ENCODE measurements at places on chromosomes 6 and 20.

DNA sequence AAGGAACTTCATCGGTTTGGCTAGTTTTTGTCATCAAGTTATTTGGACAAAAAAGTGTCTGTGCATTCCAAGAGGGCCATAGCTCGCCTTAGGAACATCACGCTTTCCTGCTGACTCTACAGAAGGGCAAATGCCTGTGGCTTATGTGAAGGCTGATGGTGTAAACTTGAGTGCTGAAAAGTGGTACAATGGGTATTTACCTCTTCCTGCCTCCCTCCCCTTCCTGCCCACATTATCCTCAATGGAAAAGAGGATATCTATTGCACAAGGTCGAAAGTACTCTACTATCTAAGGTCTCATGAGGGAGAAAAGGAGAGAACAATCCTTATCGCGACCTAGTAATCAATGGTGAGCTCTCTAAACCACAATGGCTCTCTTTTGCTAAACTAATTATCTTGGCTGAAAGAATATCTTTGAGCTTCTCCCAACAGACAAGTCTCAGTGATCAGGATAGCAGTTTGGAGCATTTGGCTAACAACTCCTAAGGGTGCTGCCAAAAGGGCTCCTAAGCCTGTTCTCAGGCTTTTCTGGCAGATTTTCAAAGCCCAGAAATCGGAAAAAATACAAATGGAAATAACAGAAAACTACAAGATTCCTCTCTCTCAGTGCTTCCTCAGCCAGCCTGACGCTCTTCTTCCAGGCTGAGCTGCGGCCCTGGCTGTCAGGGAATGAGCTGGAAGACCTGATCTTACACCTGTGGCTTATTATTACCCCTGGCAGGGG, 42.6 kb upstream of the ENPP1 start:
- no peak for DNase-seq

GRCh38 chr20:36130390-36130789, 24.1 kb upstream of the EPB41L1 start:
- no peak for DNase-seq

DNA sequence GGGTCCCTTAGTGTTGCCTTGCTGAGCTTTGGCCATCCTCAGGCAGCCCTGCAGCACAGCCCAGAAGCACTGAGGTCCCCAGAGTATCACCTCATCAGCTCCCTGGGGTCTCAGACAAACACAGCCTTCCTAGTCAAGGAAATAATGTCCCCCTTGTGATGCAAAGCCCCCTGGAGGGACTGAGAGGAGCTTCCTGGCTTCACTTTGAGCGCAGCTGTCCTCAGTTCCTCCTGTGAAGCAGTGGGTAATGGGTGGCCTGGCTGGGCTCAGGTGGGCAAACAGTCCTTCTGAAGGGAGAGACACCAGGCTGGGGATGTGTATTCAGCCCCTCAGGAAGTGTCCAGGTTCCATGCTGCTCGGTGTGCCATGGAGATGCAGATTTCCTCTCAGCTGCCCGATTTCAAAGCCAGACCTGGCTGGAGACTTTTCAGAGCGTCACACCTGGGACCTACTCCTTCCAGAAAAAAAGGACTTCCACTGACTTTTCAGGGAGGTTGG, 79.2 kb upstream of the FOXA2 start:
- DNase-seq, result no peak

DNA sequence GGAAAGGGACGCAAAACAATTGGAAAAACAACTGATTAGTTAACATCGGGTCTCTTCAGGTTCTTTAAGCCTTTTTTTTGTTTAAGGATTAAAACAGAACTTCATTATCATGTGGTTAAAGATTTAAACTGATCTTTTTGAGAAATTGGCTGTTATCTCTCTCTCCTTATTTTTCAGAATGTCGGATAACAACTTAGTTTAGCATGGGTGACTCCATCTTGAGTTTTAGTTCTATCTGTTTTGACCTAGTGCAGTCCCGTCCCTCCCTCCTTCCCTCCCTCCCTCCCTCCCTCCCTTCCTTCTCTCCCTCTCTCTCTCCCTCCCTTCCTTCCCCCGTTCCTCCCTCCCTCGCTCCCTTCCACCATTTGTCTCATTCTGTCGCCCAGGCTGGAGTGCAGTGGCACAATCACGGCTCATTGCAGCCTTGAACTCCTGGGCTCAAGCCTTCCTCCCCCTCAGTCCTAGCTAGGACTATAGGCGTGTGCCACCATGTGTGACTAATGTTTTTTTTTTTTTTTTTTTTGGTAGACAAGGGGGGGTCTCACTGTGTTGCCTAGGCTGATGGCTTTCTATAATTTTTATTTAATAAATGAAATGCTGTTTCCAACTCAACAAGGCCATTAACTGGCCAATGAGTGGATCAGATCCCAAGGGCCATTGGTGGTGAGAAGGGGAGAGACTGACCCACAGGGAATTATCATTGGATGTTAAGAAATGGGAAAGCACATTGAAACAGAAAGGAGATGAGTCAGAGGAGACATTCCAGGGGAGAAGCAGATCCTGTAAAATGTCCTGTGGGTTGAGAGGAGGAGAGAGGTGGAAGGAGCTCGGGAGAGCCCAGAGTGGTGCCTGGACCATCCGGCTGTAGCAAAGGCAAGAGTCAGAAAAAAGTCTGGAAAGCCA, 13.6 kb downstream of the BAK1 start:
- DNase-seq, result no peak

- DNase-seq, result no peak
Measured at GRCh38 chr6:63637865-63638445, 2.4 kb downstream of the PHF3 start.

GRCh38 chr6:11604836-11605506, 67.4 kb downstream of the TMEM170B start:
- no peak for DNase-seq

DNA sequence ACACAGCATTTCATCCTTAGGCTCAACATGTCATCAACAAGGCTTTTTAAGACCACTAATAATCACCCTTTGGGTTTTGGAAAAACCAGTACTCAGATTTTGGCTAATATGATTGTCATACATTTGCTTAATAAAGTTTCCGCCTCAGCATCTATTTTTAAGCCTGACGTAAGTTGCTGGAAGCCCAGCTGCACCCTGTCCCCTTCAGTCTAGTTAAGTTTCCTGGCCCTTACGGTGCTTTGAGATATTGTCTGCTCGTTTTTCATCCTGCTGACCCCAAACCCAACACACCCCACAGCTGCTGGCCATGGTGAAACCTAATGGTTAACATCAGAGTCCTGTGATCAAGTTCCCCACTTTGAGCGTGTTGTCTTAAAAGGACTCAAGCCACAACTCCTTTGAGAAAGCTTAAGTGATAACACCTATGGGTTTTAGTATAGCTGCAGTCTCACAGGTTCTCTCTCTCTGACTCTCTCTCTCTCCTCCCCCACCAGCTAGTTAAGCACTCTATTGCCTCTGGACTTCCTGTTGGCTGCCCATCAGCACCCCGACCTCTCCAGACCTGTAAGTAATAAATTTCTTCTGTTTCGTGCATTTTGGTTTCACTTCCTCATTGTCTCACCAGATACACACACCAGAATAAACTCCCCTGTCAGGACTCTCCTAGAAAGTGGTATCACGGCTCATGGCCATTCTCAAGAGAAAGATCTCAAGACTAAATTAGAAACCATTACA, 802.0 kb downstream of the C6orf118 start:
- DNase-seq, result no peak

DNA sequence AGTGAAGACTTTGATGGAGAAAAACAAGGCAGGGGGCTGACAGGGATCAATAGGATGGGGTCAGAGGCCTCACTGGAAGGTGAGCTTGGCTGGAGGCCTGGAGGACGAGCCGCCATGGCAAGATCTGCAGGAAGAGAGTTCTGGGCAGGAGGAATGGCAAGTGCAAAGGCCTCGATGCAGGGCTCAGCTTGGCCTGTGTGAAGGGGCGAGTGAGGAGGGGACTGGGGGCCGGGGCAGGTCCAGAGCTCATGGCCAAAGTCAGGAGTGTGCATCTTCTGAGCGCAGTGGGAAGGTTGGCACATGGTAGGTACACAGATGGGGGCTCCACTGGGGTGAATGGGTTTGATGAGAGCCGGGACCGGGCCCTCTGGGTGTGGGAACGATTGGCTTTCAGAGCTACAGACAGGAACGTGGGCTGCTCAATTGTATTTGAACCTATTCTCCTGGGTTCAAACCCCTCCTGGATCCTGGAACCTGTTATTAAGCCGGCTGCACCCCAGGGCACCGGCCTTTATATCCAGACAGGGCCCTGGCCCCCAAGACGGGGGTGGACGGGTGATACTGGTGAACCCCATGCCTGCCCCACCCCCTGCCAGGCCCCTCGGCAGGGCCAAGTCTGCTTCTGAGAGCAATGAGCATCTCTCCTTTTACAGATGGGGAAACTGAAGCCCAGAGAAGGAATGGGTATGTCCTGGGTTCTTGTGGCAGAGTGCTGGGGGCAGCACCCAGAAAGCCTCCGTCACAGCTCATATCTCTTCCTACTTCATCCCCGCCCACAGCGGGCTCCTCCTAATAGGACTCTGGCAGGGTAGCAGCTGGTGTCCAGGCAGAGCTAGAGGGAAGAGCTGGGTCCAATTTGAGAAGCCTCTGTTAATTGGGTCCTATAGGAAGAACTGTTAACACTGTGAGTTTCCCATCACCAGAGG, 106.1 kb downstream of the CEBPB start:
- no peak for DNase-seq

DNA sequence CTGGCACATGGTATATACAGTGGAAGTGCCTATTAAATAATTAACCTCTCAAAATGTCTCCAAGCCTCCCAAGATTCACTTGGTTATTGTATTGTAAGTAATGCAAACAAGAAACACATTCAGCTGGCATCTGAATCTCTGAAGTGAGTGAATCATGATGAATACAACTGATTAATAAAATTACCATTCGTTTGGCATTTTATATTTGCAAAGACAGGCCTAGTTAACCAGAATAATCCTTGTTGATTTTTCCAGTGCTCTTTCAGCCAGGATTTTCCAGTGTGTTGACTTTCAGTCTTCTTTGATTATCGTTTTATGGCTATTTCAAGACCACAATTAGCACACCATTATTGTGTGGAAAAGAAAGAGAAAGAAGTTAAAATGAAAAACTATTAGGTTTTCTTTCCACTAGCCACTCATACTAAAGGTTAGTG, 20.3 kb downstream of the SLC22A2 start:
- no peak for DNase-seq

GRCh38 chr20:63070771-63071540, 64.2 kb upstream of the BHLHE23 start:
- DNase-seq, result no peak

DNA sequence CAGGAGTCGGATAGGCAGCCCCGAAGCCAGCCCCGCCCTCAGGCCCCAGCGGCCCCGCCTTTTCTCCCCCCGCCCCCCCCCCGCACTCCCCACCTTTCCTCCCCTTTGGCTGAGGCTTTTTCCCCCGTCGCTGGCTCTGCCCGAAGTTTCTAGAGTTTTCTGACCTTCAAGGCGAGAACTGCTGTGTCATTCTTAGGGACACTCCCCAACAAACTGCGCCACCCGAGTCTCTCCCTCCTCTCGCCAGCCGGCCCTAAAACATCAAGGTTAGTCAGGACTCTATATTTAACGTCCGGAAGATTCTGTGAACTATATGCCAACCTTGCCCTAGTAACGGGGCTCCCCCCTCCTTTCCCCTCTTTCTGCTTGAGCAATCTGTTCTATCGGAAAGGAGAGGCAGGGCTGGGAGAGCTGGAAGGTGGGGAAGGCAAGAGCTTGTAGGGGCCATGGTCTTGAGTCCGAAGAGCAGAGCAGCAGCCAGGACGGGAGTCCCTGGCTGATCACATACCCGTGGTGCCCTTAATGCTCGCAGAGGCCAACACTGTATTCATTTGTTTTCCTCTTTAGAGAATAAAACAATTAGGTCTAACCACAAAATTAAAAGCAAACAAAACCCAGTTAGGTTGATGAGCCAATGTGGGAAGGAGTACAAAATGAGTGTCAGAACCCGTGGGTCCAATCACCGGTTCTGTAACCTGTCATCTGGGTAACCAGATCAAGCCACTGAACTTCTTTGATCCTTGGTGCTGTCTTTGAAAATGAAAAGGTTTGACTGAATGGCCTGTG, 5.3 kb upstream of the HSPA1B start:
- DNase-seq, result no peak

DNA sequence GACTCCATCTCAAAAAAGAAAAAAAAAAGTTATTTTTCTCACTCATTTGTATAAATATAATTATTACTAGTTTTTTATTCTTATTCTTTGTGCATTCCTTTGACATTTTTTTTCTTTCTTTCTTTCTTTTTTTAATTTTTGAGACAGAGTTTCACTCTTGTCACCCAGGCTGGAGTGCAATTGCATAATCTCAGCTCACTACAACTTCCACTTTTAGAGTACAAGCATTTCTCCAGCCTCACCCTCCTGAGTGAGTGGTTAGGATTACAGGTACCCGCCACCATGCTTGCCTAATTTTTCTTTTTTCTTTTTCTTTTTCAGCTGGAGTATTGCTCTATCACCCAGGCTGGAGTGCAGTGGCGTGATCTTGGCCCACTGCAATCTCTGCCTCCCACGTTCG, 51.4 kb upstream of the JARID2 start:
- no peak for DNase-seq

DNA sequence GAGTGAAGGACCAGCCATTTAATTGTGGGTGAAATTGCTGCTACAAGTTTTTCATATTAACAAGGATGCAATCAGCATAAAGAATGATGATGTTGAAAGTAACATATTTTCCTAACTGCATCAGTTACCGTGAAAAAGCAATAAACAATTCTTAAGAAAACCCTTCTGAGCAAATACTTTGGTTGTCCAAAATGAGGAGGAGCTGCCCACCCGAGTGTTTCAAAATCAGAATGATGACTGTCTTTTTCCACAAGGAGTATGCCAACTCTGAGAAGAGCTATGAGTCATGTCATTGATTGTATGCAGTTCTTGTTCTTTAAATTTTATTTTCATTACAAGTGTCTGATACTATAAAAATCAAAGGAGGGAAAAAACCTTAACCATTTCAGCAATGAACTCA, 470.5 kb downstream of the COL12A1 start:
- DNase-seq, result no peak

GRCh38 chr6:150994026-150994425, 128.5 kb downstream of the MTHFD1L start:
- DNase-seq, result no peak

- no peak for DNase-seq
Measured at GRCh38 chr6:52227495-52227894, 16.8 kb downstream of the IL17F start.

- no peak for DNase-seq
Measured at GRCh38 chr6:163346497-163346961, 68.0 kb upstream of the QKI start.

DNA sequence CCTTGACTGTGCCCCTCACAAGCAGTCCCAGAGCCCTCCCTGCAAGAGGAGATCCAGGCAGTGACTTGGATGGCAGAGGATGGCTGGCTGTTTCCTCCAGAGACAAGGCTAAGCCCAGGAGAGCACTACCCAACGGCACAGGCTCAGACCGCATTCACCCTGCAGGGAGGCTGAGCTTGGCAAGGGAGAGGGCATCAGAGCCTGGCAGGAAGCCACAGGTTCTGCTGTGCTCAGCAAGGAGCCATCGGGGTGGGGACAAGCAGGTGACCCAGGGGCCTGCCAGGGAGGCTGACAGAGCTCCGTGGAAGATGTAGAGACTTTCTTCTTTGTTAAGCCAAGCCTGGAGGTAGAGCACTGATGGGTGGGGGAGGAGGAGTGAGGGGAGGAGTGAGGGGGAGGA, 159.2 kb upstream of the CST7 start:
- no peak for DNase-seq

GRCh38 chr6:101486124-101486523, 92.6 kb downstream of the GRIK2 start:
- DNase-seq, result no peak

GRCh38 chr6:81668615-81669047, 83.8 kb downstream of the TENT5A start:
- no peak for DNase-seq
